CD4-positive, alpha-beta T cell treated with Interleukin-12 subunit alpha and Interleukin-12 subunit beta, for 1 hour (primary cell): ENCODE measurements at places on chromosomes 3 and 15.
A peak's percentile ranks its signal among the peaks of the same experiment; 100 is the strongest.

- no peak for DNase-seq
Observed at GRCh38 chr3:36305929-36306520, 74.3 kb upstream of the STAC start.

- no peak for DNase-seq
Observed at GRCh38 chr15:59150185-59150584, 45.2 kb downstream of the CCNB2 start.

DNA sequence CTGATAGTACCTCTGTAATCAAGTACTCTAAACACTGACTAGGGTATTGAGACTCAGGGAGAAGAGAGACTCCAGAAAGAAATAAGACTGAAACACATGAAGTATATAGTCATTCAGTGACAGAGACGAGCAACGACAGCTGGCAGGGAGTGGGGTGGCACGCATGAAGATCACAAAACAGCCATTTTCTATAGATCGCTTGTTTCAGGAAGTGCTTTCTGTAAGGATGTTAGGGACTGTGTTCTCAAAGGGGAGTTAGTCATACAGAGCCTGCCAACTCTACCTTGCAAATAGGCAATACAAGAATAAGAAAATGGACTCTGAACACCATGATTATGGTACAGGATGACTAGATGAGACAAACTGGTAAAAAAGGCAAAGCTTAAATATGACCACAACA lies 139.5 kb downstream of the TBL1XR1 start:
- DNase-seq = peak; percentile 51

DNA sequence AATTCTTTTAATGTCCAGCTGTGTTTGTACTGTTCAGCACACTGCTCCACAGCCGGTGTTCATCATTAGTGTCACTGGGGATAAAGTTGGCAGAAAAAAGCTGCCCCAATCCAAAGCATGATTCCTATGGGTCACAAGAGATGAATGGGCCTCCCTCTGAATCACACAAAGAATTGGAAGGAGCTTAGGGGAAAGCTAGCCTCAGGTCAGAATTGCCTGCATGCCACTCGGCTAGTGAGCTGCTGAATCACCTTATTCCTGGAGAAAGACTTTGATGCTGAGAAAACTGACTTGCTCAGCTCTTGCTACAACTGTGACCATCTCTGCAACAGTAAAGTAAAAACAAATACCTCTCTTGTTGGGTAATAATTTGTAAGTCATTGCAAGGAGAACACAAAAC lies 3.5 kb downstream of the CCK start:
- no peak for DNase-seq

DNA sequence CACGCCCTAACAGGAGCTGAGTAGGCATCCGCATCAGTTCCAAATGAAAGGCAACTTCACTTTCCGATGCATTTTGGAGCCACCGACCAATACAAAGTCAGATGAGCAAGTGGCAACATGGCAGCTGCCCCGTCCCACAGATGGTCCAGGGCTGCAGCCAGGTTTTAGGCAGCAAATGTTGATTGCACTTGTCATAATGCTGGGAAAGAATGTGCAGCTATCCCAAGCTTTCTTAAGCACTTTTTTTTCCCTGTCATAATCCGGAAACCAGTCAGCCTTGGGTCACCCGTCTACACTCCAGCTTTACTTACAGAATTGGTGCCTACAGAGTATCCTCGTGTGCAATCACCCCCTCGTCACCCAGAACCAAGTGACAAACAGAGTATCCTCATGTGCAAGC lies 147.7 kb downstream of the CHSY1 start:
- no peak for DNase-seq

DNA sequence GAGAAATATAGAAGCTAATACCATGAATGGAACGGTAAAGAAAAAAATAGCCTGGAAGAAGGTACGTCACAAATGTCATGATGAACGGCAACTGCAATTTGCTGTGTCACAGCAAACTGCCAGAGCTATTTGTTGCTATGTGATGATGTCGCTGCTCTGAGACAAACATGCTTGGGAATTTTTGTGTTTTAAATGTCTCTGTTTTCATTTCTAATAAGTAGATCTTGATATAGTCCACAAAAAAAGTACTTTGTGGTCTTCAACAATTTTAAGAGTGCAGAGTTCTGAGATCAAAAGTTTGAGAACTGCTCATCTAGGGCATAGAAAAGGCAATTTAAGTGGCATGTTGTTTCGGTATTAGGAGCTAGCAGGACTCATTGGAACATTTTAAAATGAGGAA lies 4.3 kb upstream of the NR1D2 start:
- no peak for DNase-seq

DNA sequence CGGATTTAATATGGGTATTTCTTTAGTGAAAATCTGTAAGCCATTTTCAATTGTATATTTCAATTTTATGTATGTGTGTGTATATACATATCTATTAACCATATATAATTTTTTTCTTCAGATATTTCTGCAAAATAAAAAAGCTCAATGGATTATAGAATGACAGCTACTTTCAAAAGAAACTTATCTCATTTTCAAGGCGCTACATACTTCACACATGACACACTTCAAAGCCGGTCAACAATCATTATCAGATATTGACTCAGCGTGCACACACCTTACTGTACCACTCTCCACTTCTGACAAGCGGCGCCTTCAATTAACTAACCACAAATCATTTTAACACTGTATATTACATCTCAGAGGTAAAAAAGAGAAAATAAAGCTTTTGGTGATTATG lies 39.6 kb downstream of the ATP13A3 start:
- peak; percentile 10 for DNase-seq

- no peak for DNase-seq
Observed at GRCh38 chr15:93261845-93262244, 172.8 kb upstream of the RGMA start.

DNA sequence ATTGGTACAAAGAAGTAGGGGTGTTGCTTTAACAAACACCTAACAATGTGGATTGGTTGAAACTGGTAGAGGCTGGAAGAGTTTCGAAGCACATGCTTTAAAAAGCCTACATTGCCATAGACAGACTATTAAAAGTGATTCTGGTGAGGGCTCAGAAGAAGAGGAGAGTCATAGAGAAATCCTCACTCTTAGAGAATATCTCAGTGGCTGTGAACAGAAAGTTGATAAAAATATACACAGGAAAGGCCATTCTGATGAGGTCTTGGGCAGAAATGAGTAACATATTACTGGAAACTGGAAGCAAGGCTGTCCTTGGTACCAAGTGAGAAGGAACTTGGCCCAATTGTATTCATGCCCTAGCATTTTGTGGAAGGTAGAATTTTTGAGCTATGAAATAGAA lies 173.7 kb upstream of the CRBN start:
- no peak for DNase-seq

DNA sequence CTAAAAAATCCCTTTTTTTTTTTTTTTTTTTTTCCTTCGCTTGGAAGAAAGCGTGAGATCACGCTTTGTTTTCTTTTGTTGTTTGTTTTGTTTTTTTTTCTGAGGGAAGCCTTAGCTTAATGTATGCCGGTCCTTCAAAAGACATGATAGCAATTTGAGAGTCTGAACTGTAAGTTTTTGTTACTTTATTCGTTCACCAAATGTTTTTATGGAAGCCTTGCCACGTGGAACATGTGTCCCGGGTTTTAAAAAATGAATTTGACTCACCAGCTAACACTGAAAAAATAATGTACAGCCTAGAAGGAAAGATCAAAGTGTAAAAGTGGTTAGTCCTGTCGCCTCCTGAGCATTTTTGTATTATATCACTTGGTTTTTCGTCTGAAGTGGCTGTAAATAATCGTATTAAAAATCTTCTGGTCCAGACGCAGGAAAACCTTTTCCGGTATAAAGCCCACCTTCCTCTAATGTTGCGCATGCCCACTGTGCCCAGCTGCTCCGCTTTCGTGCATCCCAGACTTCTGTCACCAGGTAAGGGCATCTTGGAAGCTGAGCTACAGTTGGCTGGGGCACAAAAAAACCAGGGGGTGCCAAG lies 795 bp upstream of the MYNN start:
- DNase-seq = no peak

- no peak for DNase-seq
Observed at GRCh38 chr15:33618350-33618749, 307.6 kb downstream of the RYR3 start.

GRCh38 chr15:40102897-40103858 lies 5.5 kb downstream of the BMF start:
- DNase-seq = no peak

- DNase-seq = no peak
Observed at GRCh38 chr15:85426481-85426880, 46.1 kb downstream of the AKAP13 start.

- peak; percentile 22 for DNase-seq
Observed at GRCh38 chr3:72523429-72524151, 324.7 kb downstream of the SHQ1 start.

GRCh38 chr3:96900031-96900430 lies 85.6 kb downstream of the EPHA6 start:
- no peak for DNase-seq

DNA sequence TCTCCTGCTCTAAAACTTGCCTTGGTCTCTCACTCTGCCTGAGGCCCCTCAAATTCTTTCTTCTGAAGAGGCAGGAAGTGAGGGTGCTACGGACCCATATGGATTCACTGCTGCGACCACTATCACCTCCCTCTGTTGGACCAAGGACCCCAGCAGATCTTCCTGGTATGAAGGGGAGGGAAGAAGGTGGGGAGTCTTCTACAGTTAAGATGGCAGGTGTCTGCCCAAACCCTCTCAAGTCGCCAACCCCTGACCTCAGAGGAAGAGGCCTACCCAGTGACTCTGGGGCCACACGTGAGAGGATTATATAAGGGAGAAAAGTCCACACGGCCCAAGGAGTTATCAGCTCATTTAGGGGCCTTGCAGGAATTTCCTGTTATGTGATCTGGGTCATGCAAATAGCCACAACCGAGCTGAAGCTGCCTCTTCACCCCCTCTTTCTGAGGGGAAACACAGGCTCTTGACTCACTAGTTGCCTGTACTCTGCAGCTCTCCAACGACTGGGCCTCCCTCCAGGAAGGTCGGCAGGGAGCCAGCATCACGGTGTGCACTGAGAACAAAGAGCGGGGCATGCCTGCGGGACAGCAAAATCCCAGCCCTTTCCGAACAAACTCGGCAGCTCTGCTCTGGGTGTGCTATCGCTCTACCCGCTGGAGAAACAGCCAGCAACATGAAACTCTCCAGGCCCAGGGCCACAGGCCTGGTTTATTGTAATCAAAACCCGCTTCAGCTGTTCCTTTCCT lies 116.0 kb downstream of the XXYLT1 start:
- DNase-seq = no peak

- DNase-seq = peak; percentile 16
Observed at GRCh38 chr3:151230646-151231045, 27.6 kb upstream of the GPR171 start.

GRCh38 chr3:46399557-46399956 lies 7.3 kb downstream of the CCR5AS start:
- no peak for DNase-seq

GRCh38 chr15:71496336-71496955 lies 313.9 kb upstream of the NR2E3 start:
- no peak for DNase-seq

DNA sequence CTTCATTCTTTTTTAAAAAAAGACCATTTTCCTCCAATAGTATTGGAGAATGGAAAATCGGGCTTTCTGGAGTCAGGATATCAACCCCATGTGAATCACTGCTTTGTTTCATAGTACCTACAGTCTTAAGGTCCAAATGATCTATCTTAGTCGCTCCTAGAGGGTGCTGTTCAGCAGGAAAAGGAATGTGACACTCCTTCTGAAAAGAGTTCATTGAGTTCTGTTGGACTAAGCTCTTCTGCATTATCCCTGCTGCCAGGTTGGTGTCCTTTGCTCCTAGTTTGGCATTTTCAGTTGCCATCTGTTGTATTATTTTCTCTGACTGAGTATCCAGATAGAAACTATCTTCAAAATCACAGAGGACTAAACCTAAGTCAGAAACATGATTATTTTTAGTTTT lies 57.2 kb downstream of the POLQ start:
- no peak for DNase-seq
